ENCODE measurements at places on chromosomes 1 and 21. TPM values are rescaled to one million over a fixed set of nuclear protein-coding genes. Genes with fewer than 3 reads are reported as not detected.

GRCh38 chr21:14889080-14889810, 175.6 kb downstream of the NRIP1 start:
- DNase-seq: no peak

GRCh38 chr1:54403808-54404261, 2.4 kb downstream of the SSBP3 start:
- no peak for DNase-seq

DNA sequence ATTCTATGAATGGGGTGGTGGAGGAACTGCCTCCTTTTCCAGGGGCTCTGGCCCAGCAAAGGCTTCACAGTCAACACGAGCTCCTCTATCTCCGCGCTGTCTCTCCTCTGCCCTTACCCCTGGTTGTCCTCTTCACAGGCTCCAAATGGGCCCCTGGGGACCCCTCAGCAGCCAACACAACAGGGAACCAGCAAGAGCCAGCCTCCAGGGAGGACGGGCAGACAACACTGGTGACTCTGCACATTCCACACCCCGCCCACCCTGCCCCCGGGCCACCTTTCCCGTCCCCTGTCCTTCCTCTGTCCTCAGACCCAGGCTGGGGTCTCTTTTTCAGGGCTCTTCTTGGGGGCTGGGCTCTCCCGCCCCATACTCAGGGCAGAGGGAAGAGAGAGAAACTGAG, 17.5 kb upstream of the ETV3 start:
- DNase-seq: no peak

DNA sequence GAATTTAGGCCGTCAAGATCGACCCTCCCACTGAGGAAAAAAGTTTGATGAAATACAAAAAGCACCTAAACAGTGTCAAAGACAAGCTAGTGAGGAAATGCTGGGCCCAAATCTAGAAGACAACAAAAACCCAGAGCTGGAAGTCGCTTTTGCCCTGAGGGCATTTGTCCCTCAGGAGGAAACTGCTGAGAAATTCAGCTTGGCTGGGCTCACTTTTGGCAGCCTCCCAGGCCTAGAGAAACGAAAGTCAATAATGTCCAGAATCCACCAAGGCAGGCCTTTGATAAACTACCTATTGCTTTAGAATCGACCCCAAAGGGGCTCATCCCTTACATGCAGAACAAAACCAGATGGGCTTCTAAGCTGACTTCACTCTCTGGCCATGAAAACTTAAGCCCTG, 38.9 kb downstream of the SYT2 start:
- DNase-seq: no peak

DNA sequence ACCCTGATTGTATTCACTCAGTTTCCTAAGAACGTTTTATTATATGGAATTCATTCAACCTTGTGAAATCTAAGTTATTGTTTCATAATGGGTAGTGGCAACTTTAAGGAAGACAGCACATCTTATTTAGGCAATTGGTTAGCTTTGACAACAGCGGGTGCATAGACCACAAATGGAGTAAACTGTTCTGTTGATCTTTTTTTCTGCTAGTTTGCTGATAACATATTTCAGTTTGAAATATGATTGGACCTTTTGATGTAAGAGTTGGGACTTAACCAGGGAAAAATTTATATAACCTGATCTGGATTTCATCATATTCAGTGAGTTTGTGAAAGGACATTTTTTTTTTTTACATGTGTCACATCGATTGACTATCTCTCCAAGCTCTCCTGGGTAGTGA, 151.7 kb downstream of the HLX start:
- no peak for DNase-seq

DNA sequence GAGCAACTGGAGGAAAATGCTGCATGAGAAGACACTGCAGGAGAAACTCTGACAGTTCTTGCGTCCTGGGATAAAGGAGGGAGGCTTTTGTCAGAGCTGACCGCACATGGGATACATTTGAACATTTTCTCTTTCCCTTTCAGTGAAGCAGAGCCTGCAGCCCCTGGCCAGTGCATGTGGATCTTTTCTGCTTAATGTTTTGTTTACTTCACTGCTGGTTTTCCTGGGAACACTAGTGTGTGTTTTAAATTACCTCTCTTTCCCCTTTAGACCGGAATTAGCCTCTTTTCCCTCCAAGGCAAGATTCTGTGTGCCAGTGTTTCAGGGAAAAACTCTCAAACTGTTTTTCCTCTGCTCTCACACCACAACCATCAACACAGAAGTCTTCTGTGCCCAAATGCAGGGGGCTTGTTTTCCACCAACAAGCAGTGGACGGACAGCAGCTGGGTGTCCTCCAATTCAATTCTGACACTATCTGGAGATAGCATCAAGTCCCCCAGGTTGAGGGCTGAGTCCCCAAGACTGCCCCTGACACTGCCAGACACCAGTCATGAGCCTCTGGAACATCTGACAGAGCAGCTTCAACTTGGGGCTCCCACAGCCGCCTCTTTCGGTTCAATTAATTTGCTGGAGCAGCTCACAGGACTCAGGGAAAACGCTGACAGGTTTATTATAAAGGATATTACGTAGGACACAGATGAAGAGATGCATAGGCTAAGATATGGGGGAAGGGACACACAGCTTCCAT, 136.2 kb downstream of the RHOU start:
- DNase-seq: no peak

DNA sequence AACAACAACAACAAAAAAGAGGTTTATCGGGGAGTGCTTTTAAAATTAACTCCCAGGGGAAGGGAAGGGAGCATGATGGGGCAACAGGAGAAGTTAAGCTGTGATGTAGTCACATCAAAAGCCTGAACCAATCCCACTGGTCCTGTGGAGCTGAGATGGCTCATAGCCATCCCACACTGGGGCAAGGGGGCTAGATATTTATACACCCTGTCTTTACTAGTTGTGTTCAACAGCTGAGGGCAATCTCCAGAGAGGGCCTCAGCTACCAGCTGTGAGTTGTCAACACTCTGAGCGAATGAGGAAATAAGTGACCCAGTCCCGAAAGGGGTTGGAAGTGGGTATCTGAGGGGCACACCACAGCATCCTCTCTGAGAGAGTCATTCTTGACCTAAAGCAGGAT, 31.0 kb upstream of the CREG1 start:
- DNase-seq: no peak

- DNase-seq: no peak
Measured at GRCh38 chr1:74853756-74854155, 120.8 kb downstream of the TYW3 start.

- no peak for DNase-seq
Measured at GRCh38 chr1:118104951-118105350, 80.1 kb downstream of the SPAG17 start.

OR2T29 gene
- not detected for total RNA-seq

GOLT1A gene
- total RNA-seq: 0.76 TPM

DYNLT5 gene
- total RNA-seq: 0.42 TPM

ANGPTL3 gene
- 0.04 TPM for total RNA-seq

CD48 gene
- 2.2 TPM for total RNA-seq

CRB1 gene
- total RNA-seq: not detected

OSCP1 gene
- 4.6 TPM for total RNA-seq

KIF2C gene
- 164 TPM for total RNA-seq

IQCC gene
- 8.7 TPM for total RNA-seq
